ENCODE measurements at places on chromosomes 2 and 18.

- no peak for DNase-seq
Measured at GRCh38 chr18:46754661-46755292, 2.1 kb downstream of the ST8SIA5 start.

- DNase-seq, result no peak
Measured at GRCh38 chr2:134564549-134564948, 154.3 kb downstream of the TMEM163 start.

- no peak for DNase-seq
Measured at GRCh38 chr18:24115628-24116027, 23.2 kb upstream of the CABYR start.

DNA sequence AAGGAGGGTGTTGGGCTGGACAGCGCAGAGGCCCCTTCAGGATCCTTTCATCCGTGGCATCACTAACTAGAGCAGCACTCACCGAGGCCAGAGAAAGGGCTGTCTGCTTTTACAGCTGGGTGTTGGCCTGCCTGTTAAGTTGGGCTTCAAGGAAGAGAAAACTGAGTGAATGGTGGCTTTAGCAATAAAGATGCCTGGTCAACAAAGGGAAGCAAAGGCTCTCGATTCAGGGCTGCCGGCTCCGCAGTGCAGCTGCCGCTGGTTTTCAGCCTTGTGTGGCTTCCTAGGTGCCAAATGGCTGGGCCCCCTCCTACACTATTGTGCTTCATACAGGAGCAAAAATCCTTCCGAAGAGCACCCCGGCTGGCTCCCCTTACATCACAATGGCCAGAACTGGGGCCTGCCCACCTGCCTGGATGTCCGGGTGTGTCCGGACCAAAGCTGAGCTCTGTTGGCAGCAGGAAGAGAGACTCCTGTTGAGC, 61.0 kb upstream of the GPR45 start:
- no peak for DNase-seq

DNA sequence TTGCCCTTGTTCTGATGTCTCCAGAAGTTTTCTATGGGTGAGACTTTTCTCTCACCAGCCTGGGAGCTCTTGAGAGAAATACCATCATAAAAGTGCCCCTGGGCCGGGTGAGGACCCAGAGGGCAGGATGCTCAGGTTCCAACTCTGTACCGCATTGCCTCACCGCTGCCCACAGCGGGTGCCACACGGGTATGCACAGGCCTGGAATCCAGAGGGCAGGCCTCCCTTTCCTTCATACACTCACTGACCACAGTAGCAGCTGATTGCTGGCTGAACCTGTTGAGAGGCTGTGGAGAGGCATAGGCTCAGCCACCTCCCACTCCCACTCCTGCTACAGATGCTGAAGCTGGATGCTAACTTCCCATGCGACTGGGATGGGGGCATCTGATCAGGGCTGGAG, 293.8 kb downstream of the CYP26B1 start:
- DNase-seq, result no peak

DNA sequence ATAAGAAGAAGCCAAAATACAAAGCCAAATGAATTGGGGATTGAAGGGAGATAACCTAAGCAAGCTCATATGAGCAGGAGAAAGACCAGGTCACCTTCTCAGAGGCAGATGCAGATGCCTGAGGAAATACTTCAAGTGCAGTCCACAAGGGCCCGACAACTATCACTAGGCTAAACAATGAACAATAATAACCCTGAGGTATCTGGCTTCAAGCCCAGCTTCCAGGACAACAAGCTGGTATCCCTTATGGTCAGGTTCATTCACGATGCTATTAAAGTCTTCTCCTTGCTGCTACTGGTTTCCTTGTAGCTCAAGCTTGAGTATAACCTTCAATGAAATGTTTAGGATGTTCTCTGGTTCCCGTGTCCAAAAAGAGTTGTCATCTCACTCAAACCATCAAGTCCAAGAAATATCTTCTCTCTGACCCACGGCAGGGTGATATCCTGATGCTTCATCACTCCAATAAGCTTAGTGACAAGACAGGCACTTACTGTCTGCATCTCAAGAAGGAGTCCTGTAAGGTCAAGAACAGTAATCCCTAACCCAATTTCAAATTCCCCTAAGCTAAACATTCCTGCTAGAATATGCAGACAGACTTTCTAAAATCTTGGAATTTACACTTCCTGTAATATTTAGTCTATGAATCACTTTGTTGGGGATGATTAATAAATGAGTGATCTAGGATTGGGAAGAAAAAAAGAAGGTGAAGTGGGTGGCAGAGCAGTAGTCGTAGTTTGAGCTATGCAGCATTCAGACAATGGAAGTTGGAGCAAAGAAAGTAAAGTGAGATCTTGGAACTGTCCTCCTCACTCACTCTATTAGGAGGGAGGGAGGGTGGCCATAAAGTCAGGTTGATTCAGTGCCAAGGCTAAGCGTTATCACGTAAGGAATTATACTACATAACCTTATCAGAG, 33.1 kb downstream of the CHN1 start:
- no peak for DNase-seq

DNA sequence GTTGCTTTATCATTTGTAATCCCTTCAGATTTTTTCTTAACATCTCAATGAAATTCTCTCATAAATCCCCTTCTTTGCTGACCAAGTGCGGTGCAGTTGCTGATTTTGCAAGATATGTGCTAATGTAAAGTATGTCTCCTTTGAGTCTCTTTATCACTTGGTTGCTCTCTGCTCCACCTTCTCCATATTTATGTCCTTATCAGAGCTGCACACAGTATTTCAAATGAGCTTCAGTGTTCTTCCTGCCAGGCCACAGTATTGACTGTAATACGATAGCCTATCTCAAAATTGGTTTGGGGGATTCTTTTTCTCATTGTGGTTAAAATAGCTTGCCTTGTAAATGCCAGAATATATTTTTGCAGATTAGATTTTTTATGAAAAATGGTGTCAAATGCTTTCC, 32.2 kb downstream of the MAIP1 start:
- DNase-seq, result no peak

DNA sequence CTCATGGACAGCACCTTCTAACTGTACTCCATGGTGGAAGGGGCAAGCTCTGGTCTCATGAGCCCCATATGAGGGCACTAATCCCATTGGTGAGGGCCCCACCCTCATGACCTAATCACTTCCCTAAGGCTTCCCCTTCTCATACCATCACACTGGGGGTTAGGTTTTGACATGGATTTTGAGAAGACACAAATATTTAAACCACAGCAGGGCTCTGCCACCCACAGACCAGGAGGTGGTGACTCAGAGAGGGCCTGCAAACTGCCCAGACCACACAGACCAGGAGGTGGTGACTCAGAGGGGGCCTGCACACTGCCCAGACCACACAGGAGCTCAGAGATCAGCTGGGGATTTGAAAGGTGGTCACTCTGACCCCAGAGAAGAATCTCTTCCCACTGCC, 222.0 kb downstream of the KLHL29 start:
- no peak for DNase-seq

DNA sequence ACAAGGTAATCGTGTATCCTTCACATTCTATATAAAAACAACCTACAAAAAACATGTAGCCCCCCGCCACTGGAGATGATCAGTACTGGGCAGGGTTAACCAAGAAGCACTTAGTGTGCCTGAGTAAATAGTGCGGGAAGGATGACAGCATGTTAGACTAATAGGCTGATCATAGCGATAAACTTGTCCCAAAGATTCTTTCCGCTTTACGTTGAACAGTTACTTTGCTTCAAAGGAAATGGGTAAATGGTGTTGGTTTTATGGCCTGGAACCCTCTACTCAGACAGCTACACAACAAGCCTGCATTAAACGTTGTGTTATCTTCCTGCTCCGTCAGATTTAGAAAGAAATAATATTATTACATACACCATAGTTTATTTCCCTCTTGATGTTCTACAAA, 67.7 kb downstream of the CTAGE1 start:
- DNase-seq, result no peak

- DNase-seq, result peak; percentile 88
Measured at GRCh38 chr2:43218702-43219382, 7.6 kb downstream of the ZFP36L2 start.

GRCh38 chr2:26724784-26725520, 32.4 kb downstream of the KCNK3 start:
- DNase-seq, result no peak

- DNase-seq, result no peak
Measured at GRCh38 chr2:118548880-118549488, 298.5 kb downstream of the EN1 start.

DNA sequence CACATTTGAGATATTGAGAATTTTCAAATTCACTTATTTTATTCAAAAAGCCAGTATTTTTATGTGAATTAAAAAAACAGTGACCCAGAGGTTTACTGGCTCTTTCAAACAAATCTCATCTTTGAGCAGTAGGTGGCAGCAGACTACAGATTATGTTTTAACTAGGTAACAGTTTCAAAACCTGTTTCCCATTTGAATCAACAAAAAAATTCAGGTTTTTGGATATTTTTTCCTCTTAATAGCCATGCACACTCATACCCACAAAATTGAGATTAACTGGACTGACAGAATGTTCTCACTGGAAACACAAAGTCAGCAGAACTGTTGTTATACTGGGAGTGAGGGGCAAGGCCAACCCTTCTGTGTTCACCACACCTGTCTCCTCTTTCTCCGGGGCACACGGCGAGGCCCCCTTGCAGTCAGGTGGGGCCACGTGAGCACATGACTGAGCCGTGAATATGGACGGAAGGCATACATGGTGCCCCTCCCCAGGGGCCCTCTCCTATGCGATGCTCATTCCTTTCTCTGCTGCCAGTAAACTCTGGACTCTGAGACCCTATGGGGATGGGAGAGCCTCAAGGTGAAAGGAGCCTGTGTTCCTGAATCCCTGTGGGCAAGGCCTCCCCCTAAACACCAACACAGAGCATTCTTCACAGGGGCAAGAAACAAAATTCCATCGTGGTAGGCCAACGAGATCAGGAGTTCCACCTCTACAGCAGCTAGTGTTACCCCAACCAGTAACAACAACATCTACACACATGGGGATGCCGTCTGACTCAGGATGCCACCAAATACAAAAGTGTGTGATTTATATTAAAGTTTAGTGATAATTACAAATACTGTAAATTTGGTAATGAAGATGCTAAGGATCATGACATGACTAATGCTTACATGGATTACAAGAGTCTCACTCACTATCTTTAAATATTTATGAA, 80.4 kb downstream of the LPIN2 start:
- peak; percentile 80 for DNase-seq

- no peak for DNase-seq
Measured at GRCh38 chr2:12867631-12868287, 151.0 kb downstream of the TRIB2 start.

DNA sequence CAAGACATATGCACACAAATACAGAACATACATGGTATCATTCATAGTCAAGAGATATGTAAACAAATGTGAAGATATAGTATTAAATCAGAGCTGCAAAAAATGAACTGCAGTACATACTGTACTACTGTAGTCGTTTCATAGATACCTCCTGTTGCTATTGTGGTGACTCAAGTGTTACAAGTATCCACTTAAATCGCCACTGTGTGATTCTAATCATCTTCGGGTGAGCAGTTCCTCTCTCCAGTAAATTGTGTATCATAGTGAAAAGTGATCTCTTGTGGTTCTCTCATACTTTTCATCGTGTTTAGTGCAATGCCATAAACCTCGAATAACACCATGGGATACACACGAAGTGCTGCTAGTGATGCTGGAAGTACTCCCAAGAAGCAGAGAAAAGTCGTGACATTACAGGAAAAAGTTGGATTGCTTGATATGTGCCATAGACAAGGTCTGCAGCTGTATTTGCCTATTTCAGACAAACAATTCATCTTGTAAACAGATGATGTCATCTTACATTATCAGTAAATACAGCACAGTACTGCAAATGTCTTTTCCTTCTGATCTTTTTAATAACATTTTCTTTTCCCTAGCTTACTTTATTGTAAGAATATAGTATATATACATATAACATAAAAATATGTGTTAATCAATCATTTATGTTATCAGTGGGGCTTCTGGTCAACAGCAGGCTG, 222.2 kb downstream of the BCL11A start:
- no peak for DNase-seq

GRCh38 chr2:11491348-11491933, 25.5 kb upstream of the E2F6 start:
- no peak for DNase-seq

GRCh38 chr18:58896268-58896667, 31.6 kb downstream of the ZNF532 start:
- no peak for DNase-seq

All from CD4-positive, alpha-beta T cell treated with Interleukin-15 for 4 hours (primary cell).